ENCODE measurements at places on chromosomes 6 and 20.

DNA sequence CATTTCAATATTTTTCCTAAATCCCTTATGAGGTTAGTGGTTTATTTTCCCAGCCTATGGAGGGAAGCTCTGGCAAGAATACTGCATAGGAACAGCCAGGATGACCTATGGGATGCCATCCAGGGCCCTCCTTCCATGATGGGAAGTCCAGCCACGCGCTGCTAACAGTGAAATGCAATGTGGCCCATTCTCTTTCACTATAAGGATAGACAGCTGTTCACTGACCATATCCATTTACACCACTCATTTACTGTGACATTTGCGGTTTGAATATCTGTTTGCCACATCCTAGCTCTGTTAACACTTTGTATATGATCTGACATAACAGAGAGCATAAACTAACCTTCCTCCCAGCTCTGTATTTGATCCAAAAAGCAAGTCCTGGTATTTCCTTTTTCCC, 471.7 kb downstream of the CBLN4 start:
- no peak for DNase-seq

DNA sequence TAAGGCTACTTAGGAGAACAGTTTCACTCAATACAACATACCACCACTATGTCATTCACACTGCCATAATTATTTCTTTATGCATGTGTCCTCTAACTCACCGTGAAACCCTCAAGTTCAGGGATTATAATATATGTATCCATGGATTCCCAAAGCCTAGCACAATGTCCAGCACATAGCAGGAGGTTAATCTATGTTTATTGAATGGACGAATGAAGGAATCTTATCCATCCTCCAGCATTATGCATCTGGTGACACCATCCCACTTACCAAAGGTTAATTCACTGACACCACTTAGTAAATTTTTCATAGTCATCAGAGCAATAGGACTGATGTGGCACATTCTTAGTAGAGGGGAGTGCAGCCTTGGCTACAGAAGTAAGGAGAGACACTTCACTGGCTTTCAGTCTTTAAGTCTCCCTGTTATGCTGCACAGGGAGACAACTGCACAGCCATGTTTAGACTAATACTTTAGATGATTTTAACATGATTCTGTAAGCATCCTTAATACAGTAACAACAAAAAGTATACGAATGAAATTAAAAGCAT, 49.7 kb downstream of the EPHA7 start:
- no peak for DNase-seq

DNA sequence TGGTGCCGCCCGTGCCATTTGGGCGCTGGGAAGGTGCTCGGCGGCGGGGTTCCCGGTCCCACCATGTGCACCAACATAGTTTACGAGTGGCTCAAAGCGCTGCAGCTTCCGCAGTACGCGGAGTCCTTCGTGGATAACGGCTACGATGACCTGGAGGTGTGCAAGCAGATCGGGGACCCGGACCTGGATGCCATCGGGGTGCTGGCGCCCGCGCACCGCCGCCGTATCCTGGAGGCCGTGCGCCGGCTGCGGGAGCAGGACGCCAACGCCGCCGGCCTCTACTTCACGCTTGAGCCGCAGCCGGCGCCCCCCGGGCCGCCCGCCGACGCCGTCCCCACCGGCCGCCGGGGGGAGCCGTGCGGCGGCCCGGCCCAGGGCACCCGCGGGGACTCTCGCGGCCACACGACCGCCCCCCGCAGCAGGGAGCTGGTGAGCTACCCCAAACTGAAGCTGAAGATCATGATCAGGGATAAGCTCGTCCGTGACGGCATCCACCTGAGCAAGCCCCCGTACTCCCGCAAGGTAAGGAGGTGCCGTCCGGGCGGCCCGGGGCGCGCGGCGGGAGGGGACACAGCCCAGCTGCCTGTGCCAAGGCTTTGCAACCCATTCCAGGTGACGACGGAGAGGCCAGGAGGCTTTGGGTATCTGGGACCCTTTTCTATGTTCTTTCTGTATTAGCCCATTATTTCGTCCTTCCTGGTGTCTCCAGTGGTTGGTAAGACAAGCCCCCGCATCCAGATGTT, 547 bp downstream of the SAMD5 start:
- DNase-seq: no peak

DNA sequence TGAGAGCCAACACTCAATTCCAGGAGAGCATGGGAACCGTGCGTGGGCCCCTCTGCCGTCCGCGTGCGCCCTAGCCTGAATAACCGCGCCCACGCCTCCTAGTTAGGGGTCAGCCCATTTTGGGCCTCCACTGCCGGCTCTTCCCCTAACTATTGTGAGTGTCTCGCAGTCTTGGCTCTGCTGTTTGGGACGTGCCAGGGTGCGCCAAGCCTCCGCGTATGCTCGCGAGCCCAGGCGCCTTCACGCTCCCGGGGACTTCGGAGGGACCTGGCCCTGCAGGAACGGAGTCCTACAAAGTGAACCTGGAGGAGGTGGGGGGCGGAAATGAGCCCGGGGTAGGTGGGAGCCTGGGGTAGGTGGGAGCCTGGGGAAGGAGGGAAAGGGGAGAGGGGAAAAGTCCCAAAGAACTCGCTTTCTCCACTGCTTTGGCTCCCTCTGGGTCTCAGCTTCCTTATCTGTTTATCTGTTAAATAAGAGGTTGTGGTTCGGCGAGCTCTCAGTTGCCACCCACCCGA, 873 bp upstream of the GCM2 start:
- no peak for DNase-seq

DNA sequence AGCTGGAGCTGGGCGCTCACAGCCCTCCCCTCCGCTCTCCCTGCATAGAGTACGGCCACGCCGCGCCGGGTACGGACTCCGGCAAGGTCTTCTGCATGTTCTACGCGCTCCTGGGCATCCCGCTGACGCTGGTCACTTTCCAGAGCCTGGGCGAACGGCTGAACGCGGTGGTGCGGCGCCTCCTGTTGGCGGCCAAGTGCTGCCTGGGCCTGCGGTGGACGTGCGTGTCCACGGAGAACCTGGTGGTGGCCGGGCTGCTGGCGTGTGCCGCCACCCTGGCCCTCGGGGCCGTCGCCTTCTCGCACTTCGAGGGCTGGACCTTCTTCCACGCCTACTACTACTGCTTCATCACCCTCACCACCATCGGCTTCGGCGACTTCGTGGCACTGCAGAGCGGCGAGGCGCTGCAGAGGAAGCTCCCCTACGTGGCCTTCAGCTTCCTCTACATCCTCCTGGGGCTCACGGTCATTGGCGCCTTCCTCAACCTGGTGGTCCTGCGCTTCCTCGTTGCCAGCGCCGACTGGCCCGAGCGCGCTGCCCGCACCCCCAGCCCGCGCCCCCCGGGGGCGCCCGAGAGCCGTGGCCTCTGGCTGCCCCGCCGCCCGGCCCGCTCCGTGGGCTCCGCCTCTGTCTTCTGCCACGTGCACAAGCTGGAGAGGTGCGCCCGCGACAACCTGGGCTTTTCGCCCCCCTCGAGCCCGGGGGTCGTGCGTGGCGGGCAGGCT, 4.6 kb downstream of the KCNK15 start:
- DNase-seq: no peak

DNA sequence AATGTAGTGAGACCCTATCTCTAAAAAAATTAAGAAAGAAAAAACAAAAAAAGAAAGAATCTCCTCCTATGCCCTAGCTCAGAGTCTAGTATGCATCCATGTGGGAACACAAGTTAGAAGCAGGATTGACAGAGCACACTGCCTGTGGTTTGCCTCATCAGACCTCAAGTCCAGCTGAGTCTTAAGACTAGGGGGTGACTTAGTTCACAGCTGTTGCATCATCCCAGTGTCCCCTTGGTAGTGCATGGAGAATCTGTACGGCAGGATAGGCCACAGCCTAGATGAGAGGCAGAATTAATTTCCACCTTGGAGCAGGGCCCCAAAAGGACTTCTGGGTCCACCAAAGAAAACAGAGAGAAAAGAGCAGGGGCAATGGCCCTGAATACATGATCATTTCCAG, 13.7 kb downstream of the PNPLA1 start:
- no peak for DNase-seq

DNA sequence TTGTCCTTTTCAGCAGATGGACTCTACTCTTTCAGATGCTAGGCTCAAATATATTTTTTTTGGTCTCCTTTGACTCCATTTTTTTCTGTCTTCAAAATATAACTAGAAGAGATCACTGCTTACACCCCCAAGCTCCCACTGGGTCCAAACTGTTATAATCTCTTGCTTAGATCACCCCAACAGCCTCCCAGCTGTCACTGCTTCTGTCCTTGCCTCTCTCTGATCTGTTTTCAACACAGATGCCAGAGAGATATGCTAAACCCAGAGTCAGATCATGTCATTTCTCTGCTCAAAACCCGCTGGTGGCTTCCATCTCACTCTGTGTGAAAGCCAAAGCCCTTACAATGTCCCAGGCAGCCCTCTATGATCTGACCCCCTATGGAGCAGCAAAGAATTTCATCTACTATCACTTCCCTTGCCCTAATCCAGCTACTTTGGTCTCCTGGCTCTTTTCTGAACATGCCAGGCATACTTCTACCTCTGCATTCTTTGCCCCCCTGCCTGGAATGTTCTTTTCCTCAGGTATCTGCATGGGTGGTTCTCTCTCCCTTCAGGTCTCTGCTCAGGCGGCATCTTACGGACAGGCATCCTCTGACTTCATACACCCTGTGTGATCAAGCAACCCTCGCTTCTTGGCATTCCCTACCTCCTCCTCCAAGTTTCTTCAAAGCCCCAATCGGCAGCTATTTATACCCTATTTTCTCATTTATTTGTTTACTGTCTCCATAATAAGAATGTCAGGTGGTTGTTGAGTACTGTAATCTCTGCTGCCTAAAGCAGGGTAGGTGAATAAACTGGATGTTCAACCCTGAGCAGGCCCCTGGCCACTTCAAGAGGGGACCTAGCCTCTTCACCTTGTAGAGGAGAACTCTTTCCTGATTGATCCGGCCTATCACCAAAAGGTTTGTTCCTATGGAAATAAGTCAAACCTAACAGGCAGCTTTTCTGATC, 43.6 kb upstream of the SLC4A11 start:
- no peak for DNase-seq

DNA sequence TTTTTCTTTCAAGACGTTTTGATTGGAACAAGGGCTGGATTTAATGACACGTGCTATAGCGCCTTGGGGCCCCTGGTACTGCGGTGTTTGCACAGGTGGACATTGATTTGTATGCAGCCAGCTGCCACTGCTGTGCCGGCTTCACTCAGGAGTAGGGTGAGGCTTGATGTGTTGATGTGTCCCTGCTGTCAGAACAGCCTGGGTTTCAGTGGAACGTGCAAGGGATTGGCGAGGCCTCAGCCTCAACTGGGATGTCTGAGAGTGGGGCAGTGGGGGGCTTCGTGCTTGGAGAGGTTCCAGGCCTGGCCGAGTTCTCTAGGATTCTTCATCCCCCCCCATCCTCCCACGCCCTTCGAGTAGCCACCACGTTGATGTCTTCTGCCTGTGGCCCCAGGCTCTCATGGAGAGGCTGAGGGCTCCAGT, 23.0 kb downstream of the PYGB start:
- no peak for DNase-seq

DNA sequence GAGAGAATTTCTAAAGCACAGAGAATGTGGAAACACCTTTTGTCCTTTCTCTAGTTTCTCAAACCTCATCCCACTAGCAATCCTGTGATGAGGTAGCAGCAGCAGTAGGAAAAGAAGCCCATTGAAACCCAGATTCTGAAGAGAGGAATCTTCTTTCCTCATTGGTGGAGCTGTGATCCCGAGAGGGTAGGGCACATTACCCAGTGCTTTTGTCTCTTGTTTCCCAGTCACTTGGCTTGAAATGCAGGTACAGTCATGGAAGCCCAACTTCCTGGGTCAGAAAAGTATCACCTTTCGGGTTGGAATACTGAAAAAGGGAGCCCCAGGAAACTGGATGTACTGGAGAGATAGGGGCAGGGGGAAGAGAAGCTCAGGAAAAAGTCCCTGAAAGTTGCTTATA, 417.4 kb downstream of the TBC1D32 start:
- no peak for DNase-seq

- peak; percentile 95 for DNase-seq
Measured at GRCh38 chr6:8063761-8064637, at the start of gene BLOC1S5. TSS of gene BLOC1S5 (minus strand) at chr6:8064389. CDS start at chr6:8064376, 13 bp downstream.

- DNase-seq: peak; percentile 16
Measured at GRCh38 chr6:37698264-37699137, 818 bp upstream of the MDGA1 start.

DNA sequence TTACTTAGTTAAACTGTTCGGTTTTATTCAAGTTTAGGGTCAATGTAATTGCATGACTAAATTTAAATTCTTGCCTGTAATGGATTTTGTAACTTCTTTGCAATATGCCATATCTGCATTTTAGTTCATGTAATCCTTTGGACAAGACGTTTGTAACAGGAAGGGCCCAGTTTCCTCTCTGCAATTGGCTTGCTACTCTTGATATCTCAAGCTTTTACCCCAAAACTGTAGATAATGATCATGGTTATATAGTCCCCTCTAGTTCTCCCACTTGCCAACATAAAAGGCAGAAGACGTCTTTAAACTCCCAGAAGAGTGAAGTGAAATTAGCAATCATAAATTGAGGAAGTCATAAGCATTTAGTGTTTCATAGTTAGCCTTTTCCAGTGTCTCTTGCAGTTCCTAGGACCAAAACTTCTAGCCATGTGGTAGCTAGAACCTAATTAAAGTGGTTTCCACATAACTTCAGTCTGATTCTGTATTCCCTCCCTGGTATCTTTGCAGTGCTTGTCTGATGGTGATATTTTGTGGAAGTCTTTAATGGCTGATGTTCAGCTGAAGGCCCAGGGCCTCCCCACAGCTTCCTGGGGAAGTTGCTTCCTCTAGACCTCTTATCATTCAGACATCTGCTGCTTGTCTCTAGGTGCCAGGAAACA, 117.8 kb upstream of the SUPT3H start:
- DNase-seq: peak; percentile 97

- no peak for DNase-seq
Measured at GRCh38 chr6:163371129-163371528, 43.4 kb upstream of the QKI start.

DNA sequence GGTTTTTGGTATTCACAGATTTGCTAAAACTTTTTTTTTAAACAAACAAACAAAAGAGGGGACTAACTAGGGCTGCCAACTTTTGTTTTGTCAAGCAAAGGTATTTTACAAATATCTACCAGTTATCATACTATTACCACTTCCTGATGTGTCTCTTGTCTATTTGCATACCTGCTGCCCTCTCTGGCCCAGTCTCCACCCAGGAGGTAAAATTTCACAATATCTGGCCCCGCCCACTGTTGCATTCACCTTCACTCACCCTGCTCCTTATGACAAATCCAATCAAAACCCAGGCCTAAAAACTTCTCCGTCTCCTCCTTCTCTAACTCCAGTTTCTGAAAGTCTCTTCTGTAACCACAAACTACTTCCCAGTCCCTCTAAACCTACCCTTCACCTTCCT, 82.2 kb downstream of the TRERF1 start:
- no peak for DNase-seq

- no peak for DNase-seq
Measured at GRCh38 chr20:41426086-41426830, 59.6 kb upstream of the EMILIN3 start.

DNA sequence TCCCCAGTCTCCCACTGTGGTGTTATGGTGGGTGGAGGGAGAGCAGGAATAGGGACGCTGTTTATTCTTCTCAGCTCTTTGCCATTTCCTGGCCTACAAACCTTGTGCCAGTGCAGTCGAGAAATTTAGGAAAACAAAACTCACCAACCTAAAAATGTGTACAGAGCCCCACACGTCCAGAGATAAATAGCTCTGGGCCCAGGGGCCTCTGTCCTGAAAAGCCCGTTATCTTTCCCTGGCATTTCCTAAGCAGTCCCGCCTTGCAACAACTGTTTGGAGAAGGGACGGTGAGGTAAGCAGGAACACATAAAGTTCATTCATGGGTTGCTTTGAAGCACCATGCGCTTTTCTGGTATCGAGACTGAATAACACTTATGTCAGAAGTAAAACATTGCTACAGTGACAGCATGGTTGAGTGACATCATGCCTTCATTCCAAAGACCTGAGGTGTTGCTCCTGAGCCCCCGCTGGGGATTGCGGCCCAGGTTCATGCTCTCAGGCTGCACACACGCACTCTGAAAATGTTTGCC, 80.1 kb upstream of the NXT1 start:
- DNase-seq: no peak

Measured in Kasumi-1 (cell line).